ENCODE measurements at places on chromosomes 3 and 15.
A peak's percentile ranks its signal among the peaks of the same experiment; 100 is the strongest.

- no peak for DNase-seq
Measured at GRCh38 chr3:186235554-186235953, 126.5 kb downstream of the DGKG start.

DNA sequence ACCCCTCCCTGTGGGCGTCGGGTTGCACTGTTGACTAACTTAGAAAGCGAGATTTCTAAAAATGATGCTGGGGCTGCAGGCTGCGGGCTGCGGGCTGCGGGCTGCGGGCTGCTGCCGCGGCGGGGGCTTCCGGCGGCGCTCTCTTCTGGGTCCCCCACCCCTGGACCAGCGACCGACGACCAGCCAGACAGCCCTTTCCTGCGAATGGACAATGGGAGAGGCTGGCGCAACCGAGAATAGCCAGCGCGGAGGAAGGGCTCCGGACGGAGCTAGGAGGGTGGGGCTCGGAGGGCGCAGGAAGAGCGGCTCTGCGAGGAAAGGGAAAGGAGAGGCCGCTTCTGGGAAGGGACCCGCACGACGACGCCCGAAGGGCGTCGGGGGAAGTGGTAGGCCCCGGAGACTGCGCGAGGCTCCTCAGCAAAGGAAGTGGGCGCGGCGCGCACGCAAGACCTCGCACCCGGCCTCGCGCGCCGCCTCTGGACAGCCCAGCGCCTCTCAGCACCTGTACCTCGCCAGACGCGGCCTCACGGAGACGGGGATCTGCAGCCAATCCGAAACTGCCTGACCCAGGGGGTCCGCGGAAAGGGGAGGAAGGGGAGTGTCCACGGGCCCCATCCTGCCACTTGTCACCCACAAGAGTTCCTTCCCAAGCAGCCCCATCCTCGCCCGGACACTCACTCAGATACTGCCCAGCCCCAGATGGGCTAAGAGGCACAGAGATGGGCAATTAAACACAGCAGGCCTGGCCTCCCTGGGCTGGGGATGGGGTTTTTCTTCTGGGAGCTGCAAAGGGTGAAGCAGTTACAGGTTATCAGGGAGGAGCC lies 70.7 kb downstream of the SLC12A8 start:
- DNase-seq = no peak

GRCh38 chr3:129001101-129001805 lies at the start of gene EFCC1:
EFCC1 (plus strand) TSS chr3:129001304; CDS start chr3:129001629, 325 bp downstream.
- no peak for DNase-seq

DNA sequence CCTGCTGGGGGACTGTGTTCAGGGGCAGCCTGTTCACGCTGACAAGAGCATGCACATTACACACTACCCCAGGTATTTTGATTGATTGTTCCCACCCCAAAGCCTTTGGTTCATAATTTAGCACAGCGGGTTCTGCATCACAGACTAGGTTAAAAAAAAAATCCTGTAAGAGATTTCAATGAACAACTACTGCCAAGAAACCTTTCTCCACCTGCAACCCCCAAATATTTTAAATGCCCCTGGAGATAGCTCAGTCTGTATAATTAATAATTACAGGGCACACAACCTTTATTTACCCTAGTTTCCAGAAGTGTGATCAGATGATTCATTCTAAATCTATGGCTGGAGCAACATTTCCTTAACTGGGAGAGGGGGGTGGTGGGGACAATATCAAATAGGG lies 87.6 kb downstream of the NR2F2 start:
- no peak for DNase-seq

GRCh38 chr3:117282566-117282965 lies 573.0 kb downstream of the TUSC7 start:
- no peak for DNase-seq

GRCh38 chr3:126837773-126838172 lies 133.7 kb downstream of the CHCHD6 start:
- DNase-seq = no peak

DNA sequence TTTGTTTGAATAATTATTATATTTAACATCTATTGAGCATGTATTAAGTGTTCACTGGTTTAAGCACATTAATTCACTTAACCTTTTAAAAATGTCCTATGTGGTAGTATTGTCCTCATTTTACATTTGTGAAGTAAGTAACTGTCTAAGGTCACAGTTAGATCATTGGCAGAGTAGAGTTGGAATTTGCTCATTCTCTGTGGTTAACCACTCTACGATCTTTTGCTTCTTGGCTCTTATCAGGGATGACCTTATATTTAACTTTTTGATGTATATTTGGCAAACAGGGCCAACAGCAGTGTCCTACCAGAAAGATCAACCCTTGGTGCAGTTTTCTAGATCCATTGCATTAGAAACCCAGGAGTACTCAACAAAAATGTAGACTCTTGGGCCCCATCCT lies 34.0 kb downstream of the PXK start:
- DNase-seq = no peak

GRCh38 chr15:52620496-52620895 lies 51.7 kb upstream of the ARPP19 start:
- no peak for DNase-seq

- no peak for DNase-seq
Measured at GRCh38 chr3:104596054-104596453, 770.7 kb upstream of the ALCAM start.

- no peak for DNase-seq
Measured at GRCh38 chr3:128062033-128062745, 10.0 kb downstream of the SEC61A1 start.

GRCh38 chr15:66617137-66618090 lies 51.6 kb upstream of the LCTL start:
- DNase-seq = no peak

- DNase-seq = no peak
Measured at GRCh38 chr15:89506026-89506686, 9.8 kb upstream of the RHCG start.

DNA sequence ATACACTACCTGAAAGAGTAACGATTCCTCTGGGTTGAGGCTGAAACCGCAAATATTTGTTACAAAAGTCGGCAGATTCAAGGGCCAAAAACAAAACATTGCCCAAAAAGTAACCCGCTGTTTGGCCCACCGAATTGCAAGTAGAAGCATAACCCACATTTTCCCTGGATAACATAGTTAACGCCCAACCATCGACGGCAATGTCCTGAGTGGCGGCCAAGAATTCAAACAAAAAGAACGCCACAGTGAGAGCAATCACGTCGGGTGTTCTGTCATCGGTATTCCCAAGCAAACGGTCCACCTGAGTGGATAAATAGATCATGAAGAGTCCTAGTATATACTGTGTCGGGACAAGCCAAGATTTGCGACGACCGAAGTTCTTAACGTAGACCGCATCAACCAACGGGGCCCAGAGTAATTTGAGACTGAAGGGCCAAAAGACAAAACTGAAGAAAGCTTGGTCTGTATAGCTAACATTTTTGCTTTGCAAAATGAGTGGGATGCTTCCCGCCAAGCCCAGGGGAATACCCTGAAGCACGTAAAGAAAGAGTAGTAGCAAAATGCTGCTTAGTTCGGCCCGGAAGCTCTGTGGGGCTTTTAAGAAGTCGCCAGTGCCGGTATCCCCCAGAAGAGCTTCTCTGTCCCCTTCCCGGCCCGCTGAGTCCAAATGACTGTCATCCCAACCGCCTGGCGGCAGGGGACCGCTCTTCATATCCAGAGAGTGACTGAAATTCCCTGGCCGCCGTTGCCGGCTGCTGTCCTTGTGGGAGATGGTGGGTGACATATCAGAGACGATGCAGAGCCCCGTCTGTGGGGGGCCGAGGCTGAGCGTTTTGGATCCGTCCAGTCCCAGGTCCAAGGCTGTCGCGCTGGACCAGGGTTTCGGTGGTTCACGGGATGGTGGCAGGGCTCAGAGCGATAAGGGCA lies 750 bp downstream of the SLC33A1 start:
- DNase-seq = peak; percentile 22

GRCh38 chr3:16399473-16399872 lies 114.0 kb downstream of the RFTN1 start:
- peak; percentile 43 for DNase-seq

- DNase-seq = no peak
Measured at GRCh38 chr3:182115328-182116015, 403.7 kb downstream of the SOX2 start.

GRCh38 chr3:46849686-46850467 lies 13.4 kb downstream of the MYL3 start:
- DNase-seq = no peak

DNA sequence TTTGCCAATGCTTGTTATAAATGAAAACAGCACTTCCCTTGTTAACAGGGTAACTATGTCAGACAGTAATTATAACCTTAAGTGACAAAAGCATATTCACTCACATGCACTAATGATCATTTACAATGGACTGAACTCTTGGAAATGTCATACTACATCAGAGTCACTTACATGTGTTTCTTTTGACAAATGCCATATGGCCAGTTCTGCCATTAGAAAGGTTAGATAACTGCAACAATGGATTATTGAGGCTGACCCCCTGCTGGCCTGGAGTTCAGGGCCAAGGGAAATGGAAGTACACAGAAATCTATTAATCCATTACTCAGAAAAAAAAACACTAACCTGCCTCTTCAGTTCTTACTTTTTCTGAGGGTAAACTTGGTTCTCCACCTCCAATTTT lies 313.4 kb downstream of the CNTN3 start:
- no peak for DNase-seq

DNA sequence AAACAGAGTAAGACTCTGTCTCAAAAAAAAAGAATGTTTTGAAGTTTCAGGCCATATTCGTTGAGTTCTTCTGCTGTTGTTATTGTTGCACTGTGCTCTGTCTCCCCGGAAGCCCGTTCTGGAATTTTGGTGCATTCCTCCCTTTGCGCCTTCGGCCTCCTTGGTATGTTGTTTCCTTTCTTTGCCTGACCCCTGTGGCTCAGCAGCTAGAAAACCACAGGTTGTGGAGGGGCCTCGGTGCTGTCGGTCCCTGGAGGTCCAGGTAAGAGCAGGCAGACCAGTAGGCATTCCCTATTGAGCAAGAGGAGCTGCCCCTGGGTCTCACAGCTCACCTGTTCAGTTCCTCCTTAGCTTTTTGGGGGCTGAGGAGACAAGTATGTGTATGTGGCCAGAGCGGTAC lies 51.0 kb upstream of the DLG1 start:
- DNase-seq = no peak

GRCh38 chr15:35874260-35874905 lies 328.4 kb upstream of the DPH6 start:
- peak; percentile 94 for DNase-seq

DNA sequence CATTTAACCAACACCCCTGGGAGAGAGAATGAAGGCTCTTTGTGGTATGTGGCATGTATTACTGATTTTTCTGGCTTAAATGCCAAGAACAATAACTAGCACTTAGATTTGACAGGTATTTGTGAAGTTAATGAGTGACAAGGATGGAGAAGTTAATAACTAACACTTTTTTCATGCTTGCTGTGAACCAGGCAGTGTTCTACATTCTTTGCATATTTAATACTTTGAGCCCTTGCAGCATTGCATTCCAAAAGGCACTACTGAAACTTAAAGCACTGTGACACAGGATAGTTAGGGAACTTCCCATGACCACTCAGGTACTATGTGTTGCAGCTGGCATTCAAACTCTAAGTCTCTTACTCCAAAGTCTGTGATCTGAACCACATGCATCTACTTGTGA lies 650.6 kb downstream of the ZPLD1 start:
- no peak for DNase-seq

- no peak for DNase-seq
Measured at GRCh38 chr3:101228441-101228840, 91.9 kb downstream of the IMPG2 start.

DNA sequence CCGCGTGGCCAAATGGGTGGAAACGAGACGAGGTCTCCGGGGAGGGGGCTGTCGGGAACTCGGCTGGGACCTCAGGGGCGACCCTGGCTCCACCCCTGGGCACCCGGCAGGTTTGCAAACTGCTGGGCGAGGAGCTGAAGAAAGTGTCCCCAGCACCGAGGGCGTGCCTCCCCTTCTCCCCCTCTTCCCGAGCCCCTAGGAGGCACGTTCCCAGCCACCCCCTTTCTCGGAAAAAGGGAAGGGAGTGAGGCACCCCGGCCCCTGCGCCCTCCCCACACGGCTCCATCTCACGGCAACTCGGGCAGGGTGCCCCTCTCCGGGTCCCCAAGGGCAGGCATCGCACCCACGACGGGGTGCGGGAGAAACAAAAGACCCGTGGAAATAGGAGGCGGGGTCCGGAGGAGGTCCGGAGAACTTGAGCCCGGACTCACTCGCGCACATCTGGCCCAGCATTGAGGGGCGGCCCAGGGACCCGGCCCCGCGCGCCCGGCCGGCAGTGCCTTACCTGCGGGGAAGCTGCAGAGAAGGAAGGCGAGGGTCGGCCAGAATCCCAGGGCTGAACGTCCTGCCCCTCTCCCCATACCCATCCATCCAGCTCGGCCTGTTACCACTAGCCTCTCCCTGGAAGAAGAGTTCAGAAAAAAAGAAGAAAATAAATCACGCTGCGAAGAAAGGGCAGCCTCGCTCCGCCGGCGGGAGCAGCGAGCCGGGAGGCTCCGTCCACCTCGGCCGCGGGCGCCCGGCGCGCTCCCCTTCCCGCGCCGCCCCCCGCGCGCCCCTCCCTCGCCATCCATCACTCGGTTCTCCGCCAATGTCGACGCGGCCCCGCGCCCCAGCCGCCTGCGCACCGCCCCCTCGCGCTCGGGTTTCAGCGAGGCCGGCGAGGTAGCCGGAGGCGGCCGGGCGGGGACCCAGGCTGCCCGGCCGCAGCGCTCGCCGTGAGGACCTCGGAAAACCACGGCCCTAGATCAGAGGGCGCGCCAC lies 16.3 kb downstream of the RGMA start:
- DNase-seq = peak; percentile 80

GRCh38 chr3:81443958-81444357 lies 317.5 kb downstream of the GBE1 start:
- DNase-seq = peak; percentile 43

GRCh38 chr3:194395212-194395611 lies 3.9 kb downstream of the GP5 start:
- DNase-seq = peak; percentile 43

- DNase-seq = no peak
Measured at GRCh38 chr3:127835993-127836882, 13.9 kb upstream of the MGLL start.

DNA sequence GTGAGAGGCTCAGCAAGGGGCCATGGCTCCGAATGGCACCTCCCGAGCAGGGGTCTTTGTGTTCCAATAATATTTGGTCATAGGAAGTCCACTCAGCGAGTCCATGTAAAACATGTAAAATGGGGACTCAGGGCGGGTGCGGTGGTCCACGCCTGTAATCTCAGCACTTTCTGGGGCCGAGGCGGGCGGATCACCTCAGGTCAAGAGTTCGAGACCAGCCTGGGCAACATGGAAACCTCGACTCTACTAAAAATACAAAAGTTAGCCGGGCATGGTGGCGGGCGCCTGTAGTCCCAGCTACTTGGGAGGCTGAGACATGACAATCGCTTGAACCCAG lies 26.4 kb downstream of the EFCC1 start:
- no peak for DNase-seq

GRCh38 chr3:46845397-46845859 lies 17.8 kb downstream of the MYL3 start:
- peak; percentile 28 for DNase-seq

GRCh38 chr3:152706991-152707713 lies 127.8 kb upstream of the P2RY1 start:
- DNase-seq = no peak

DNA sequence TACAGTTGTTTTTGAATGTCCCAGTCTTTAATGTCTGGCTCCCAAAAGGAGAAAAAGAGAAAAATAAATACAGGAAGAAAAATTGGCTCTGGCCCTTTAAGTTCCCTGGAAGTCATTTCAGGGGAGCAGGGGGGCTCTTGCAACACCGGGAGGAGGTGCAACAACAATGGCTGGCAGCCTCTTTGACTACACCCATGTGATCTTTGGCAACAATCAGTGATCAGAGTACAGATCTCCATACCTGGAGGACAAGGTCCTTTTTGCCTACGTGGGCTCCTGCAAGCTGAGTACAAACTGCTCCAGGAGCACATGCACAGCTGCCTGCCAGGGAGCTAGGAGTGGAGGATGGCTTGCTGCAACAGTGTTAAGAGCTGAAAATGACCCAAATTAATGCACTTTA lies 63.9 kb downstream of the GLCE start:
- peak; percentile 74 for DNase-seq

Data from MCF 10A (cell line).